ENCODE measurements at places on chromosomes 3 and 15.

GRCh38 chr3:189305412-189305811 lies 133.6 kb downstream of the TPRG1 start:
- no peak for DNase-seq

- DNase-seq, result no peak
Observed at GRCh38 chr3:178324356-178324755, 211.9 kb upstream of the KCNMB2 start.

GRCh38 chr3:101780661-101781060 lies 1.6 kb downstream of the NXPE3 start:
- DNase-seq, result no peak

DNA sequence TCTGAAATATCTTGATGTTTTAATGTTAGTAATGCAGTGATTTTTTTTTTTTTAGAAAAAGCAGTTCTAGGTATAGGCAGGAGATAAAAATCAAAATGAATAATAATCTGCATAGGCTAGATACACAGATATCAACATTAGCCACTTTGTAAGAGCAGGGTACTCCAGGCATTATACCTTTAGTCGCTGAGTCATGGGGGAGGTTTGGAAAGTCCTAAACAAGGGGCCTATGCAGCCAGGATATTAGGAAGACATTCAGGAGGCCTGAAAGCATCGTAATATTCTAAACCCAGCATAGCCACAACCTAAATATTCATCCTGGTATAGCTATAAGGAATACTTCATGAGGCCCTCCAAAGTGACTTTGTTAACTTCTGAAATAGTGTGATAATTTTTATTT lies 258.1 kb upstream of the NECTIN3 start:
- DNase-seq, result no peak

DNA sequence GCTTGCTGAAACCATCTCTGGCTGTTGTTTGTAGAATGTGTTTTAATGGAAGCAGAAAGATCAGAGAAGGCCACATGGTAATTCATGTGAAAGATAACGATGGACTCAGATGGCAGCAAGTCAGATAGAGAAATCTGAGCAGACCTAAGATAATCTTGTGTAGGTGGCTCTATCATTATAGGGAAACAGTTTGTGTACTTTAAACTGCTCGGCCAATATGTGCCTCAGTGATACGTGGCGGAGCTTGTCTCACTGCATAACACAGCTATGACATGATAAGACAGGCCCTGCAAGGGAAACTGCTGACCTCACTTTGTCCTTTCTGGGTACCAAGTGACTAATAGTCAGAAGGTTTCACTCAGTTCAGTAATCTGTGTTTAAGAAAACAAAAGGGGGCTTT lies 51.0 kb downstream of the MME start:
- DNase-seq, result no peak

GRCh38 chr15:66858423-66859207 lies 156.6 kb downstream of the SMAD6 start:
- no peak for DNase-seq

DNA sequence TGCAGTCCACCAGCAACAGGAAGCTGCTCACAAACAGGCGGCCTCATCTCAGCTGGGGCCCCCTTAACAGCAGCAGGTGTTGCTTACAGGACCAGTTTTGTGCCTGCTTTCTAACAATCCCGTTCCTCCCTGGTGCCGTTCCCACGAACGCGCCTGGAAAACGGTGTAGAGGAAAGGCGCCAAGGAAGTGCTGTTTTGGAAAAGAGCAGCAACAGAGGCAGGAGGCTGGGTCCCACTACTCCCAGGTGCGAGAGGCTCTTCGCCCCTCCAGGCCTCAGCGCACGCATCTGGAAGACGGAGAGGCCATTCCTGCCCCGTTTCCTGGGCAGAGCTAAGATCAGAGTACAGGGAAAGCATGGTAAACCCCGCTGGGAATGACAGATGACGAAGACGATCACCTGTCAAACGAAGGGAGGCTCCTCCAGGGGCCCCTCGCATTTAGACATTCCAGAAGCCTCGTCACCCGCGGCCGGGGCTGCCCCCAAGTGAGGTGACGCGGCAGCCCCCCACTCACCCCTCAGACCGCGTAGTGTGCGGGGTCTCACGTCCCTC lies 603 bp downstream of the SCAPER start:
- DNase-seq, result peak; percentile 26

DNA sequence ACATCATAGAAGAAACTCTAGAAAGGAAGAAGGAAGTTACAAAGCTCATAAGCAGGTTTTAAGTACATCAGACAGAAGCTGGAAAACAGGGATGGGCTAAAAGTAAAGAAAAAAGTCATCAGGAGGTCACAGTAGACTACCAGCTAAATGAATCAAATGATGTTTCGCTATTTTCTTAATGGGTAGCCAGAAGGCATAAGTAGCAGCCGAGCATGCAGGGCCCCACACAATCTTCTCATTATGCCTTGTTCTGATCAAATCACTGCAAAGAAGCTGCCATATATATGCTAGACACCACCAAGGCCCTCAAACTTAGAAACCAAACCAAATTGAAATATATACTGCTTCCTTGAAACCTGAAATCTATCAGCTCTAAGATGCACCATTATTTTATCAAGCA lies 349.1 kb downstream of the ULK4 start:
- no peak for DNase-seq

GRCh38 chr15:45648521-45649200 lies 13.8 kb downstream of the SQOR start:
- DNase-seq, result no peak

GRCh38 chr3:34011171-34012101 lies 213.0 kb downstream of the PDCD6IP start:
- no peak for DNase-seq

DNA sequence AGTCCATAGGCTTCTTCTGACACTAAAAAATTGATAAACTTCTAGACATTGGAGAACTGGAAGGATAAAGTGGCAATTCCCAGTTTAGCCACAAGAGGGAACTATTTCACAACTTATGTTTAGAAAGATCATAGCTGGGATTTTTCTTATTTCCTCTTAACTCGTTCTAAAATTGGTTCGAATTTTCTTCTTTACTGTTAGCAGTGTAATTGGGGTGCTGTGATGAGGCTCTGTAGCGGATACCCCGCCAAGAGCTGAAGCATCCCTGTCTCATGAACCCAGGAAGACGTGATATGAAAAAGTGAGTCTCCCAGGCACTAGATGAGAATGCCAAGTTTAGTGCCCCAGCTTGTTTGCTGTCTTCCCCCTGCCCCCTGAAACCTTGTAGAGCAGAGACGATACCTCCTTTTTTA lies 85.1 kb downstream of the PDCD6IP start:
- DNase-seq, result no peak

DNA sequence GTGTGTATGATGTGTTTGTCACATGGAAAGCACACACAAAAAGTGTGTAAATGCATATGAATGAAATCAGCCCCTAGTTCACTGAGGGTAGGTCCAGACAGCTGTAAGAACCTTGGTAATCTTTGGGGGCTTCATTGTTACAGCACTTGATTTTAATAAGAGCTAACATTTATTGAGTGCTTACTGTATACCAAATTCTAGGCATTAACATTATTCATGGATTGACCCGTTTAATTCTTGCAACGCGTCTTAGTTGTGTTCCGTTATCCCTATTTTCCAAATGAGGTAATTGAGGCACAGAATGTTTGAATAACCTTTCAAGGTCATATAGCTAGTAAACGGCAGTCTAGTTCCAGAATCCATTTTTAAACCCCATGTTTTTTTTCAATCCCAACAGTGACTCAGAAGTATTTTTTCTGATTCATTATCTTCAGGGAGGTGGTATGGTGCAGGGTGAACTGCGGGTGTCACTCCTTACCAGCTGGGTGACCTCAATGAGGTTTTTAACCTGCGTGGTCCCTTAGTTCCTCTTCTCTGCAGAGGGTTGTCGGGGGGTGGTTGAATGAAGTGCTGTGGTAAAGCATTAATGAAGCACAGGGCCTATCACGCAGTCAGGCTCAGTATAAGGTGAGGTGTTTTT lies 14.2 kb downstream of the RAB8B start:
- DNase-seq, result peak; percentile 41

DNA sequence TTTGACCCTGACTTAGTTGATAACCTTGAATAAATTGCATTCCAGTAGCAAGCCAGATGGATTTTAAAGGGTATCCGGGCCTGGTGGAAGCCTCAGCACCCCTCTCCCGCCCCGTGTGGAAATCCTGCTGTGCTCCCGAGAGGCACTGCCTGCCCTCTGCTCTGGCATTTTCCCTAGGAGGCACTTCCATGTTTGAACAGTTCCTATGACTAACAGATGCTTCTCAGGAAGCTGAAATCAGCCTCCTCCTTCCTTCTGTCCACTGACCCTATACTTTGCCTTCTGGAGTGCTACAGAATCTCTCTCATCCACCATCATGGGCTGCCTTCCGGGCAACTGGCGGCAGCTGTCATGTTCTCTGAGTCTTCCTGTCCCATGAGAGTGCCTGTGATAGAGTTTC lies 90.8 kb downstream of the GABRG3 start:
- no peak for DNase-seq

DNA sequence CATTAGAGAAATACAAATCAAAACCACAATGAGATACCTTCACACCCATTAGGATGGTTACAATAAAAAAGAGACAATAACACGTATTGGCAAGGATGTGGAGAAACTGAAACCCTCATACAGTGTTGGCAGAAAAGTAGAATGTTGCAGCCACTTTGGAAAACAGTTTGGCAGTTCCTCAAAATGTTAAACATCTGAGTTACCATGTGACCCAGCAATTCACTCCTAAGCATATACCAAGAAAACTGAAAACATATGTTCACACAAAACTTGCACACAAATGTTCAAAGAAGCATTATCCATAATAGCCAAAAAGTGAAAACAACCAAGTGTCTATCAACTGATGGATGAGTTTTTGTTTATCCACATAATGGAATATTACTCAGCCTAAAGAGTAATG lies 166.9 kb upstream of the FAM3D start:
- no peak for DNase-seq

GRCh38 chr3:32708672-32709283 lies 23.8 kb downstream of the CNOT10 start:
- no peak for DNase-seq

DNA sequence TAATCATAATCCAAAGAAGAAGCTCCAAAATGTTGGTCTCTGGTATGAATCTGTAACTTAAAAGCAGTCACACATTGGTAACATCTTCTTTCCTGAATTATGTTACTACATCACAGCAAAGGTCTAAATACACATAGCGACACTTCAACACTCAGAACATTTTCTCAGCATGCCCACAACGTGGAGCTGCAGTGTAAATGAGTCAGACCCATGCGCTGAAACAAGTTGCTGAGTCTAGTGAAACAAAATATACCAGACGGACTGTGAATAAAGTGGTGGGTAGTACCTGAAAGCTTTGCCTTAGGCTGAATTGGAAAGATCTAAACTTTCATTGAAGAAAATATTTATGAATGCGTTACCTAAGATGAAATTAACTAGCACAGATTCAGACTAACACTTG lies 33.2 kb upstream of the GOLGA8B start:
- peak; percentile 6 for DNase-seq

GRCh38 chr3:94303897-94304296 lies 241.0 kb downstream of the NSUN3 start:
- DNase-seq, result no peak

DNA sequence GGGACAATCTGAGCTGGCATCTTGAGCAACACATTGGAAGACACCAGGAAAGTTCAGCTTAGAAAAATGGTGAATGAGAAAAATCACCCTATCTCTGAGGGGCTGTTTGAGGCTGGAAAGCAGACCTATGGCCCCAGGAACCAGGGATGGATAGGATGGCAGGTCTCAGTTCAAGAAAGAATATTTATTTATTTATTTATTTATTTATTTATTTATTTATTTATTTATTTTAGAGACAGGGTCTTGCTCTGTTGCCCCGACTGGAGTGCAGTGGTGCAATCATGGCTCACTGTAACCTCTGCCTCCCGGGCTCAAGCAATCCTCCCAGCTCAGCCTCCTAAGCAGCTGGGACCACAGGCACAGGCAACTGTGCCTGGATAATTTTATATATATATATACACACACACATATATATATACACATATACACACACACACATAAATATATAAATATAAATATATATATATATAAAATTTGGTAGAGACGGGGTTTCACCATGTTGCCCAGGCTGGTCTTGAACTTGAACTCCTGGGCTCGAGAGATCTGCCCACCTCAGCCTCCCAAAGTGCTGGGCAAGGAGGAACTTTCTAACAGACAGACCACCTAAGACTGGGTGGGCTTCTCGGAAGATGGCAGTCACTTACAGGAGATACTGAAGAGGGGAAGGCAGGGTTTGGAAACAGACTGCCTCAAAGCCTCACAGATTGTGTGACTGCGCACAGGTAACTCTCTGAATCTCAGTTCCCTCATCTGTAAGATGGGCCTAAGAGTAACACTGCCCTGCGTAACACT lies 29.7 kb downstream of the CCDC13 start:
- no peak for DNase-seq

DNA sequence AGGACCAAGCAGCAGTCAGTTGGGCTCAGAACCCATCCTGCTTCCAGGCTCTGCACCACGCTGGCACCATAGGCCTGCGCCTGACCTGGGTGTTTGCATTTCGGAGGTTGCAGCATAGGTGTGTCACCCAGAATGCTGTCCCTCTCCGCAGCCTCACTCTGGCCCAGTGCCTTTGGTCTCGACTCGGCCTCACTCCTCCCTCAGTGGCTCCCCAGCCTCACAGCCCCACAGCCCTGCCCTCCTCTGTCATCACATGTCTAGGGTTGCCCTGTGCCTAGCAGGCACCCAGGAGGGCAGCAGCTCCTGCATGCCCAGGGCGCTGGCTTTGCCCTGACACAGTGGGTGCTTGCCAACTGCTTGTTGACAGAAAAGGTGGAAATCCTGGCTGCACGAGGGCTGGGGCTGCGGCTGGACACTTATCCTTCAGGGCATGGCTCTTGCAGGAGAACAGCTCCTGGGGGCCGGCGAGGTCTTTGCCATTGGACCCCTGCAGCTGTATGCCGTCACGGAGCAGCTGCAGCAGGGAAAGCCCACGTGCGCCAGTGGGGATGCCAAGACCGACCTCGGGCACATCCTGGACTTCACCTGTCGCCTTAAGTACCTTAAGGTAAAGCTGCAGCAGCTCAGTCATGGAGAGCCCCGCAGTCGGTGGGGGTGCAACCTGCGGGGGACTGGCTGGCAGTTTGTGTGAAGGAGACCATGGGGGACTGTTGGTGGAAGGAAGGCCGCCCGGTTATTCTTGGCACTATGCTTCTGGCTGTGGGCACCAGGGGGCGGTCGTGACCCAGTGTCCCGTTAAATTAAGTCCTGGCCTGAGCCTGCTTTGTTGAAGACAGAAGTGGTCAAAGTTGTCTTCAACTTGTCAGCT lies 16.2 kb downstream of the NISCH start:
- DNase-seq, result peak; percentile 48

- no peak for DNase-seq
Observed at GRCh38 chr15:53836618-53837017, 77.2 kb upstream of the WDR72 start.

- no peak for DNase-seq
Observed at GRCh38 chr15:89007989-89008388, 80.3 kb upstream of the ABHD2 start.

DNA sequence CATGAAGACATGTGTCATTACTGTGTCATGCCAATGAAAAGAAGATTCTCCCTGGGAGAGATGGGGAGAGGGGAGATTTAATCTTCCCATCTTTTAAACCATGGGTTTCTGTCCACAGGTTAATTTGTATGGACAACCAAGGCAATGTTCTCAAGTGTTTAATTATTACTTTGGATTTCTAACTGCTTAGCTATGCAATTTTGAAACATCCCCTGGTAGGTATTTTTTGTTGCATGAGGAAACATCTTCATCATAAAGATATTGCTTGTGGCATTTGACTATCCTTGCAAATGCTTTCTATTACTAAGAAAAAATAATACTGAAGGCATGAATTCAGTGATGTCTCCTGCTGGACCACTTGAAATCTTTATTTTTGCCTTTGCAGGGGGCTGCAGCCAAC lies 326.6 kb upstream of the TPM1 start:
- no peak for DNase-seq

GRCh38 chr3:157300094-157300493 lies 136.6 kb upstream of the PTX3 start:
- DNase-seq, result no peak
